Activated CD8-positive, alpha-beta memory T cell treated with anti-CD3 and anti-CD28 coated beads for 36 hours (primary cell): ENCODE measurements at places on chromosomes 12 and 14. TPM values are rescaled to one million over a fixed set of nuclear protein-coding genes. Genes with fewer than 3 reads are reported as not detected.

NPC2 gene
- total RNA-seq, result 13.4 TPM

WASHC4 gene
- total RNA-seq, result 31.3 TPM

LRR1 gene
- 48.8 TPM for total RNA-seq

CDK2 gene
- total RNA-seq, result 124 TPM

TSPAN9 gene
- total RNA-seq, result 0.40 TPM

NRXN3 gene
- not detected for total RNA-seq

CCDC197 gene
- total RNA-seq, result not detected

LETMD1 gene
- total RNA-seq, result 68.9 TPM

PLEK2 gene
- total RNA-seq, result 1.1 TPM

MIP gene
- total RNA-seq, result not detected

CLEC6A gene
- total RNA-seq, result not detected

ANKRD33 gene
- total RNA-seq, result not detected

RGS6 gene
- total RNA-seq, result 0.38 TPM

SETD1B gene
- 23.4 TPM for total RNA-seq

DERA gene
- 25.3 TPM for total RNA-seq

GYS2 gene
- total RNA-seq, result not detected

CIT gene
- total RNA-seq, result 28.6 TPM

RALGAPA1 gene
- 24.0 TPM for total RNA-seq

ANO4 gene
- total RNA-seq, result not detected

MAP1LC3B2 gene
- 1.3 TPM for total RNA-seq

AKAP3 gene
- total RNA-seq, result 2.9 TPM

C12orf54 gene
- total RNA-seq, result not detected

MFAP5 gene
- total RNA-seq, result not detected

LBHD2 gene
- not detected for total RNA-seq

RDH5 gene
- 4.9 TPM for total RNA-seq

SYNDIG1L gene
- total RNA-seq, result not detected

MSI1 gene
- 0.21 TPM for total RNA-seq

FOXA1 gene
- 0.15 TPM for total RNA-seq

PTPRO gene
- not detected for total RNA-seq

DHH gene
- total RNA-seq, result not detected

ADGRD1 gene
- total RNA-seq, result 0.57 TPM

AQP6 gene
- not detected for total RNA-seq

ANKLE2 gene
- 117 TPM for total RNA-seq

NTN4 gene
- not detected for total RNA-seq

EFCAB11 gene
- total RNA-seq, result 10.6 TPM

UNC79 gene
- not detected for total RNA-seq

ERP27 gene
- total RNA-seq, result 1.1 TPM

PROX2 gene
- 0.76 TPM for total RNA-seq

ASIC1 gene
- 11.1 TPM for total RNA-seq

RNFT2 gene
- 16.2 TPM for total RNA-seq

VRTN gene
- not detected for total RNA-seq

TAS2R8 gene
- total RNA-seq, result not detected

REM2 gene
- total RNA-seq, result not detected

TAS2R10 gene
- total RNA-seq, result not detected

ACVRL1 gene
- not detected for total RNA-seq

MAP3K9 gene
- 5.7 TPM for total RNA-seq

AQP2 gene
- not detected for total RNA-seq

OR4K17 gene
- total RNA-seq, result not detected

SDSL gene
- not detected for total RNA-seq

CEBPE gene
- 0.19 TPM for total RNA-seq

CLEC4C gene
- not detected for total RNA-seq
